Activated T-cell treated with anti-CD3 and anti-CD28 coated beads, Interleukin-2, amount 50 U/mL, for 24 hours (primary cell): ENCODE measurements at places on chromosomes 7 and 10.
A peak's percentile ranks its signal among the peaks of the same experiment; 100 is the strongest.

DNA sequence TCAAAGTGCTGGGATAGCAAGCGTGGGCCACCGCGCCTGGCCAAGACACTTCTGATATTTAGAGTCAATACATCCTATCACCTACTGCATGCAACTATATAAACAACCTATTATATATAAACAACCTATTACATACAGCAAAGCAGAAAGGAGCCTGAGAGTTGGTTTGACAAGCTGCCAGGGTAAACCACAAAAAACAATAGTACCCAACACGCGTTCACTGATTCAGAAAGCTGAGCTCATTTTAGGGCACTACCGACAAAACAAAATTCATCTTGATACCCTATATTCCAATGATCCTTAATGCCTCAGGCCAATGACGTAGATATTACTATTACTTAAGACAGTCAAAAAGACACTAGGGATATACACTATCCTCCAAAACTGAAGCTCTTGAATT is 16.2 kb downstream of the MALSU1 start:
- no peak for DNase-seq
- peaks cover 4% of the 10 kb centered on the region for H3K27me3 ChIP-seq
- peaks cover 17% of the 10 kb centered on the region for H3K36me3 ChIP-seq
- no peak overlapping the region for H3K4me3 ChIP-seq

DNA sequence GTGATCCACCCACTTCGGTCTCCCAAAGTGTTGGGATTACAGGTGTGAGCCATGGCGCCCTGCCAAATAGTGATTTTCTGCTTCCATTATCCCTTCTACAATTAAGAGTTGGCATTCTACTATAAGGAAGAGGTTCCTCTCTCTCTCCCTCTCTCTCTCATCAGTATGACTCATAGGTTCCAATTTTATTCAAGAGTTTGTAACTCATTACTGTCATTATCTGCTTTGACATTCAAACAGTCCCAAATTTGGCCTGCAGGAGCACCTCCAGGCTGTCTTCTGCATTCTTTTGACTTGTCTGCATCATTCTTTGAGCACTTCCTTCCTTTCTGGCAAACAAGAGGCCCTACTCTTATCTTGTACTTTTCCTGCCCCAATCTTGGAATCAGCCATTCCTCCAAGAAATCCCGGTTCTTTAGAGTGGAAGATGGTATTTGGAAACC is 33.2 kb upstream of the CALU start:
- no peak for DNase-seq
- H3K27me3 ChIP-seq = peaks cover 5% of the 10 kb centered on the region
- no peaks in the 10 kb centered on the region for H3K36me3 ChIP-seq
- H3K4me3 ChIP-seq = no peak overlapping the region
- H3K4me1 ChIP-seq = peaks cover 7% of the 10 kb centered on the region

- peak overlapping the region; percentile 51 for H3K27ac ChIP-seq
- no peak for DNase-seq
- peaks cover 5% of the 10 kb centered on the region for H3K4me1 ChIP-seq
- peaks cover 93% of the 10 kb centered on the region for H3K36me3 ChIP-seq
- H3K27me3 ChIP-seq = no peaks in the 10 kb centered on the region
Measured at GRCh38 chr10:112407696-112408095, 33.8 kb downstream of the ACSL5 start.

DNA sequence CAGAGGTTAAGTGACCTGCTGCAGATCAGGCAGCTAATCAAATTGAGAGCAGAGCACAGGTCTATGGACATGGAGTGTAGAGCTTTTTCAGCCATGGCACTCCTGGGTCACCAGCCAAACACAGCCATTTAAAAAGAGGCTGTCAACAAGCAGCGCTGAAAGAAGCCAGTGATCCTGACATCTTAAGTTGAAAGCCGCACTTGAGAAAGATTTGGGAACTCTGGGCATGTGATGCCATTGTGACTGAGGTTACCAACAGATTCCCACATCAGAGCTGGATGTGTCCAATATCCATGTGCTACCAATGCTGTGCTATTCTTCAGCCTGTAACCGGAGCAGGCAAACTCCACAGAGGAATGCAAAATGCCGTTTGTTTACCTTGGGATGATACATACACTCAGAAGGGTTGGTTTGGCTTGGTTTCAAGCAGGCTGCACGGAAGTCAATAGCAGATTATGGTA is 56.2 kb upstream of the ABLIM1 start:
- H3K4me3 ChIP-seq = no peak overlapping the region
- no peaks in the 10 kb centered on the region for H3K4me1 ChIP-seq
- H3K27me3 ChIP-seq = peaks cover 47% of the 10 kb centered on the region

DNA sequence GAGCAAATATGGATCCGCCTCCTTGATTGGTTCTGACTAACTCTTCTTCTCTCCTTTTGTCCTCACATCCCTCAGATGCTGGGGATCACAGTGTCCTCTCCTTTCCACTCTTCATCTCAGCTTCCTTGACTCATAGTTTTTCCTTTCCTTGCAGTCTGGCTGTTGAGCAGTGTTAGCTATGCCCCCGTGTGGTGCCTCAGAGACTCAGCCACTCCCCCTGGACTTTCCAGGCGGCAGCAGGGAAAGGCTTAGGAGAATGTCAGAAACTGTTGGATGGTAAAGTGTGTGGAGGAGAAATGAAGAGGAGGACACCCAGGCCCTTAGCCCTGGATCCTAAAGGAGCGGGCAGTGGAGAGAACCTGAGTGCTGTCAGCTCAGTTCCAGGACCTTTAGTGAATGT is 267.5 kb downstream of the CELF2 start:
- peaks cover 45% of the 10 kb centered on the region for H3K36me3 ChIP-seq
- peaks cover 40% of the 10 kb centered on the region for H3K4me1 ChIP-seq
- H3K27ac ChIP-seq = no peak overlapping the region
- H3K27me3 ChIP-seq = no peaks in the 10 kb centered on the region

DNA sequence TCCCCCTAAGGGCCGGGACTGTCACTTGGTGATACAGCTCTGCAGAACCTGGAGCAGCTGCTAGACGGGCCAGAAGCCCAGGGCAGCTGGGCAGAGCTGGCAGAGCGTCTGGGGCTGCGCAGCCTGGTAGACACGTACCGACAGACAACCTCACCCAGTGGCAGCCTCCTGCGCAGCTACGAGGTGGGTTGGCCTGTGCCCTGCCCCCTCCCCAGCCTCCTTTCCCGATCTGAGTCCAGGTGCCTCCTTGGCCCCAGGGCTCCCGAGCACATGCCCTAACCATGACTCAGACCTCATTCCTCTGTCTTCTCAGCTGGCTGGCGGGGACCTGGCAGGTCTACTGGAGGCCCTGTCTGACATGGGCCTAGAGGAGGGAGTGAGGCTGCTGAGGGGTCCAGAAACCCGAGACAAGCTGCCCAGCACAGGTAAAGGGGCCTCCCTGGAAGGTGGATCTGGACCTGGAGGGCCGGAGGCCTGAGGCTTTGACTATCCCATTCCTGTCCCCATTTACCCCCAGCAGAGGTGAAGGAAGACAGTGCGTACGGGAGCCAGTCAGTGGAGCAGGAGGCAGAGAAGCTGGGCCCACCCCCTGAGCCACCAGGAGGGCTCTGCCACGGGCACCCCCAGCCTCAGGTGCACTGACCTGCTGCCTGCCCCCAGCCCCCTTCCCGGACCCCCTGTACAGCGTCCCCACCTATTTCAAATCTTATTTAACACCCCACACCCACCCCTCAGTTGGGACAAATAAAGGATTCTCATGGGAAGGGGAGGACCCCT is 6.4 kb downstream of the NFKB2 start:
- peak overlapping the region; percentile 55 for H3K27ac ChIP-seq
- no peak for DNase-seq
- H3K27me3 ChIP-seq = no peaks in the 10 kb centered on the region

- no peak overlapping the region for H3K4me3 ChIP-seq
- H3K36me3 ChIP-seq = no peaks in the 10 kb centered on the region
Measured at GRCh38 chr7:1323178-1324027, 90.7 kb downstream of the UNCX start.

GRCh38 chr7:125112850-125113249 is 183.2 kb upstream of the POT1 start:
- no peaks in the 10 kb centered on the region for H3K27me3 ChIP-seq
- no peak overlapping the region for H3K4me3 ChIP-seq
- H3K27ac ChIP-seq = no peak overlapping the region
- no peak for DNase-seq

GRCh38 chr7:112414855-112415490 is 35.3 kb upstream of the IFRD1 start:
- no peak overlapping the region for H3K4me3 ChIP-seq
- no peaks in the 10 kb centered on the region for H3K36me3 ChIP-seq

GRCh38 chr7:24169077-24169624 is 114.8 kb upstream of the NPY start:
- peaks cover 19% of the 10 kb centered on the region for H3K27me3 ChIP-seq
- no peaks in the 10 kb centered on the region for H3K36me3 ChIP-seq
- H3K27ac ChIP-seq = no peak overlapping the region
- DNase-seq = no peak

GRCh38 chr10:114810926-114811325 is 10.7 kb upstream of the FHIP2A start:
- no peaks in the 10 kb centered on the region for H3K36me3 ChIP-seq
- peaks cover 19% of the 10 kb centered on the region for H3K4me1 ChIP-seq
- no peak overlapping the region for H3K4me3 ChIP-seq
